CD14-positive monocyte (primary cell): ENCODE measurements at places on chromosomes 6 and 20. TPM values are rescaled to one million over a fixed set of nuclear protein-coding genes. Genes with fewer than 3 reads are reported as not detected.

SAMD3 gene
- polyA plus RNA-seq = not detected in 2 replicates

PSORS1C1 gene
- polyA plus RNA-seq = not detected

PLAGL2 gene
- 14.7 TPM for polyA plus RNA-seq

CALHM5 gene
- not detected for polyA plus RNA-seq

SYCP2L gene
- polyA plus RNA-seq = 0.04 and 0.08 TPM in 2 replicates

PSORS1C2 gene
- not detected for polyA plus RNA-seq

TRAPPC3L gene
- not detected for polyA plus RNA-seq

PNPLA1 gene
- polyA plus RNA-seq = 3.8 and 4.3 TPM in 2 replicates

SLC16A10 gene
- 0.15 TPM for polyA plus RNA-seq

PAK5 gene
- not detected for polyA plus RNA-seq

FAXC gene
- polyA plus RNA-seq = not detected

PCSK2 gene
- not detected for polyA plus RNA-seq

HDGFL1 gene
- polyA plus RNA-seq = not detected in 2 replicates

GPX5 gene
- polyA plus RNA-seq = not detected in 2 replicates

CST5 gene
- not detected for polyA plus RNA-seq

KHDC1L gene
- polyA plus RNA-seq = not detected in 2 replicates

HTR1B gene
- polyA plus RNA-seq = not detected

DNAAF9 gene
- 0.53 TPM for polyA plus RNA-seq

DLL1 gene
- 0.11 and 0.17 TPM in 2 replicates for polyA plus RNA-seq

TNXB gene
- polyA plus RNA-seq = not detected

WFDC12 gene
- polyA plus RNA-seq = not detected

PLA2G7 gene
- polyA plus RNA-seq = 53.5 TPM

TP53RK gene
- 10.9 TPM for polyA plus RNA-seq

COL9A1 gene
- not detected for polyA plus RNA-seq

CPXM1 gene
- polyA plus RNA-seq = not detected

PRSS16 gene
- not detected for polyA plus RNA-seq

DEFB124 gene
- not detected for polyA plus RNA-seq

CYP24A1 gene
- not detected in 2 replicates for polyA plus RNA-seq

COL19A1 gene
- not detected in 2 replicates for polyA plus RNA-seq

SOX4 gene
- 2.5 TPM for polyA plus RNA-seq

ADGRF4 gene
- not detected for polyA plus RNA-seq

ZNF391 gene
- polyA plus RNA-seq = not detected

C6orf15 gene
- not detected for polyA plus RNA-seq

HCRTR2 gene
- not detected in 2 replicates for polyA plus RNA-seq

DHX35 gene
- polyA plus RNA-seq = 1.6 TPM

HNF4A gene
- not detected in 2 replicates for polyA plus RNA-seq

C6orf58 gene
- polyA plus RNA-seq = not detected

RALY gene
- 154 TPM for polyA plus RNA-seq

MYCT1 gene
- polyA plus RNA-seq = not detected

SNX5 gene
- 56.2 and 83.8 TPM in 2 replicates for polyA plus RNA-seq

CCN5 gene
- not detected for polyA plus RNA-seq

ZC3H12D gene
- polyA plus RNA-seq = 0.96 TPM

ELOVL4 gene
- not detected in 2 replicates for polyA plus RNA-seq

AVP gene
- not detected for polyA plus RNA-seq

CDK5RAP1 gene
- polyA plus RNA-seq = 24.4 TPM
